ENCODE measurements at places on chromosomes 4 and X.

DNA sequence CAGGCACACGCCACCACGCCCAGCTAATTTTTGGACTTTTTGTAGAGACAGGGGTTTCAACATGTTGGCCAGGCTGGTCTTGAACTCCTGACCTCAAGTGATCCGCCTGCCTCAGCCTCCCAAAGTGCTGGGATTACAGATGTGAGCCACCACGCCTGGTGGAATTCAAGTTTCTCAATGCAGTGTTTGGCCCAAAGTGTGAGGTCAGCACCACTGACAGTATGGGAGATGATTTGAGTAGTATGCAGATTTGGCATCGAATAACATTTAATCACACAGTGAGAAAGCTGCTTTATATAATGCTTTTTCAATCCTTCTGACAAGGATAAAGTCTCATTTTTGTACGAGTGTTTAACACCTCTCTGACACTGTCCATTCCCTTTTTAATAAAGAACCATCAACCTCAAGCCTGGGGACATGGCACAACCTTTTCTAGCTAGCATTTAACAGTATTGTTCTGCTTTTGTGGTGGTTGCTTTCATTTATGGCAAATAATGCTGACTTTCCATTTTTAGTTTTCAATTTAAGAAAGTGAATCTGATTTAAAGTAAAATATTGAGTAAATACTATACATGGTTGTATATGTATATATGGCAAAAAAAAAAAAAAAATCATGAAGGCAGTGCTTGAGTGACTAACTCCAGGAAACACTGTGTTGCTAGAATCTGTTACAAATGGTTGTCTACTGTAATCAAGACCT is 4.3 kb upstream of the NSUN7 start:
- no peak for DNase-seq

DNA sequence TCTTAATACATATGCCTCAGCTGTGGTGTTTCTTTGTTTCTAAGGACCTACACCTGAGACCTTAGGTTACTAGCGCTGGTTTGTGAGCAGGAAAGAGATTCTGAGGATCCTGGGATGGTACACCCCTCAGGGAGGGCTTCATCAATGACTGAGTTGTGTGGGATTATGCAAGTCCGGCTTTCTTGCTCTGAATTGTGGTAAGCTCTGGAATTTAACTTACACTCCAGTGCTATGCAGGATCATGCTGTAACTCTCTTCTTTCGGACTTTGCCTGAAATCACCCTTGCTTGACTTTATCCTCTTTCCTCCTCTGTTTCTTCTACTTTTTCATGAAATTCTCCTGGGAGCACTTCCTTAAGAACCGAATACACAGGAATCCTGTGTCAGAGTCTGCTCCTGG is 431.5 kb upstream of the BOD1L1 start:
- no peak for DNase-seq

GRCh38 chr4:173121076-173121561 is 47.5 kb upstream of the GALNT7 start:
- DNase-seq: no peak

- no peak for DNase-seq
These were observed 93.2 kb upstream of the AP1S2 start for GRCh38 chrX:15947648-15948317.

GRCh38 chr4:8473920-8474590 is 33.5 kb downstream of the TRMT44 start:
- DNase-seq: no peak

- peak; percentile 47 for DNase-seq
These were observed 1.6 kb downstream of the MSL3 start for GRCh38 chrX:11759461-11760311.

DNA sequence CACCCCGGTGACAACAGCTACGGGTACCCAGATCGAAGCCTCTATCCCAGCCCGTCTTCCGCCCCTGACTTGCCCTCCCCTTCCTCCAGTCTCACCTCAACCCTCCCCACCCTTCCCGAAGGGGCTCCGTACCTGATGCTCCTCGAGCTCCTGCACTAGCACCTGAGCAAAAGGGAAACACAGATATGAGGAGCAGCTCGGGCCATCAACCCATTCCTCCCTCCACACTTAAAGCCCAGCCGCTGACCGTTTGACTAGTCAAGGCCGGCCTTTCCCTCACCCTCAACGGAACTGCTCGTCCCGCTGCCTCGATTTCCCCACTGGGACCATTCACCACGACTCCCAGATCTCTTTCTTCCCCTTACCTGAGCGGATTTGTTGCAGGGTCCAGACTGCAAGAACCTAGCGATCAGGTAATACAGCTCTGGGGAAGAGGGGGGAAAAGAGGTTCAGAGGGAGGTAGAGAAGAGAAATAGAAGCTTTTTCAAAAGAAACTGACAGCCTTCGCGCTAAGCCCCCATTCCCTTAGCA is 731 bp downstream of the BRWD3 start:
- DNase-seq: peak; percentile 13

GRCh38 chr4:108247387-108248049 is 78.8 kb upstream of the LEF1 start:
- DNase-seq: no peak

DNA sequence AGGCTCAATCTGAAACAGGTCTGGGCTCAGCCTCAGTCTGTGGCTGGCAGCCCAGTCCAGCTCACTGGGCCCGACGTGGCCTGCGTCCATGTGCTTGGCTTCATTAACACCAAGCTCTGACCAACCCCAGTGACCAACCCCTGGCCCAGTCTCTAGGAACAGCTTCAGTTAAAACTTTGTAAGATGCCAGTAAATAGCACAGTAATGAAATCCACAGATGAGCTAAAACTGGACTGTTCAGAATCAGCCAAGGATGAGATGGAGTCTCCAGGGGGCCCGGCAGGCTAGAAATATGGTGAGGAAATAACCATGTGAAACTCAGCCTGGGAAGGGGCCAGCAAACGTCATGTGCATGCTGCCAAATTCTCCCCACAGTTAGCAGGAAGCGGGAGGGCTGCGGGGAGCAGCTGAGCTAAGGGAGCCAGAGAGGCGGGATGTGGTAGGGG is 37.1 kb upstream of the XPNPEP2 start:
- DNase-seq: no peak

- no peak for DNase-seq
These were observed 5.8 kb downstream of the PRDX4 start for GRCh38 chrX:23673108-23673507.

DNA sequence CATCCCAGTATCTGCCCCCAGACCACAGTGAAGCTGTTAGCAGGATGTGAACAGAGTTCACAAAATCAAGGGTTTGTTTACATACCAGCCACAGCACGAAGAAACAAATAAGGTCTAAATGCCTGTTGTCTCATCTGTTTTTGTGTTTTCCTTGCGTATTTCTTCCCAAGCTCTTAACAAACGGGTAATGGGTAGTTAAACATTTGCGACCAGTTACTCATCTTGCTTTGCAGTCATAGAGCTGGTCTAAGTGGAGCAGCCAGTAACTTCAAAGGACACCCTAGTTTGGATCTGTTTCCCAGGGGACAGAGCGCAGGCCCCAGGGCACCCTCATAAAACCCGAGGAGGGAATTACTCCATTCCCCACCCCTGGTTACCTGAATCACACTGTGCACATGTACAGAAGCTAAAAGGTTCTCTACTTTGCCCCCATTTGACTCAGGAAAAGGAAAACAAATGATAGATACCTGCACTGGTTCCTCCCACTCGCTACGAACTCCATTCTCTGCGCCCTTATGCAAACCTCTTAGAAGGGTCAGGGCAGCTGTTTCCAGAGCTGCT is 68.8 kb downstream of the MAML3 start:
- no peak for DNase-seq

GRCh38 chr4:114472269-114473032 is 126.2 kb upstream of the UGT8 start:
- no peak for DNase-seq

DNA sequence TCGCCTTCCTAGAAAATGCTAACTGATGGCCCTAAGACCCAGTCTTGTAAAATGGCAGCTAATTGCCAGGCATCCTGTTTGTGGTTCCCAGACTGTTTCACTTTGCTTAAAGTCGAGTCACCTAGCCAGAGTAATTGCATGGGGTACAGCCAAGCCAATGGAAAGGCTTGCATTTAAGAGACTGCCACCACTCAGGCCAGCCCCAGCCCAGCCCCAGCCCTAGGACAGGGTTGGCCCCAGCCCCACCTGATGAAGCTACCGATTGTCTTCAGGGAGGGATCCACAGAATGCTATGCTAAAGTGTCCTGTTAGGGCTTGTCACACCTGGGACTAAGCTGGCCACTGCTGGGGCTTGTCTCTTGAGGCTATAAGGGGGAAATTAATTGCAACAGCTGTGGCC is 194.6 kb upstream of the KLF3 start:
- no peak for DNase-seq

GRCh38 chr4:47612116-47613023 is 127.3 kb downstream of the ATP10D start:
- DNase-seq: no peak

GRCh38 chrX:153430796-153431195 is 15.1 kb downstream of the TREX2 start:
- no peak for DNase-seq

DNA sequence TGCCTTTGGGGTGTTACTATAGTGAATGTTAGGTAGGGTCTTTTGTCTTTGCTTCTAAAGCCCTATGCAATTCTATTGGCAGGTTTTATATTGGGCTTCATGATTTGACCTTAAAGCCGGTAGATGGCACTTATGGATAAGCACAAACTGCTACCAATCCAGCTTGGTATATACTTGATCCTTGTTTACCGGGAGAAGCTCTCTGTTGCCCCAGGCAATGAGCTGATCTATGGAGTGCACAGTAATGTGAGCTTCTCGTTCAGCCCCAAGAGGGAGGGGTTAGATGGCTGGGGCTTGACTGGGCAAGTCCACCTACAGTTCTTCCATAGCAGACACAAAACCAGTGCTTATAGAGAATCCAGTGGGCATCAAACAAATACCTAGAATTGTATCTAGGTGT is 287.2 kb upstream of the CT83 start:
- DNase-seq: no peak

DNA sequence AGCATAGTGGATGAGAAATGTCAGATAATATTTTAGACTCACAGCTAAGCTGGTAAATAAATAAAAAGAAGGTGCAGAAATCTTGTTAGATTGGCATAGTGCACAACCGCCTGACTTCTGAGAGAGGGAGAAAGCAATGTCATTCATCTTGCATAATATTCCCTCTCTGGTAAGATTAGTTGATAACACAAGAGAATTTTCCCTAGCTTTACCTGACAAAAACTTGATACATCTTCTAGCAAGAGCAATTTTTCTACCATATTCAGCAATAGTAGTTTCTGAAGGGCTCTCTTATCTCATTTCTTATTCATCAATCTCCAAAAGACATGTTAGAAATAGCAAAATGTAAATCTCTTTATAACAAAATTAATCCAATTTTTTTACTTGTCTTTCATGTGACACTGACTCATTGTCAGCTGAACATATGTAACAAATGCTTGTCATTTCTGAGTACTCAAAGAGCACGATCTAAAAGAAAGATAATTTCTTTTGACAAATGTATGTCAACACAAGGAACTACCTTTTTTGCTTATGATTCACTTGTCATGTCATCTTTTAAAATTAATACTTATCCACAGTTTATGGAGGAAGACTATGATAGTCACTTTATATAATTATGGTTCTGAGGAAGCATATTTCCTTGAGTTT is 240.0 kb downstream of the ARAP2 start:
- DNase-seq: no peak

DNA sequence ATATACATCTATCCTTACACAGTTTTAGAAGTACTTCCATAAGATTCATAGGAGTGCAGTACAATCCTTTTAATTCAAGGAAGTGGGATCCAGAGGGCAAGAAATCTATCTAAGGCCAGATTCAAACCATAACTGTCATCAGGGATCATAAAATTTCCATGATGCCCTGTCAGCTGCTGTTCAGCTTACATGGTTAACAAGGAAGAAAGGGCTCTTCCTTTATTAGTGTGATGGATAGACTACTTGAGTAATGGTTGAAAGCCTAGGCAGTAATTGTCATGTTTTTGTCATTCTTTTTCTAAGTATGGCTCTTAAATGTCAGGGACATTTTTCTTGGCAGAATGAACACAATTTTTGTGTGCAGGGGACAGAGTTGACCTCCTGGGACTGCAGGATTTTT is 159.8 kb upstream of the CXCL13 start:
- no peak for DNase-seq

DNA sequence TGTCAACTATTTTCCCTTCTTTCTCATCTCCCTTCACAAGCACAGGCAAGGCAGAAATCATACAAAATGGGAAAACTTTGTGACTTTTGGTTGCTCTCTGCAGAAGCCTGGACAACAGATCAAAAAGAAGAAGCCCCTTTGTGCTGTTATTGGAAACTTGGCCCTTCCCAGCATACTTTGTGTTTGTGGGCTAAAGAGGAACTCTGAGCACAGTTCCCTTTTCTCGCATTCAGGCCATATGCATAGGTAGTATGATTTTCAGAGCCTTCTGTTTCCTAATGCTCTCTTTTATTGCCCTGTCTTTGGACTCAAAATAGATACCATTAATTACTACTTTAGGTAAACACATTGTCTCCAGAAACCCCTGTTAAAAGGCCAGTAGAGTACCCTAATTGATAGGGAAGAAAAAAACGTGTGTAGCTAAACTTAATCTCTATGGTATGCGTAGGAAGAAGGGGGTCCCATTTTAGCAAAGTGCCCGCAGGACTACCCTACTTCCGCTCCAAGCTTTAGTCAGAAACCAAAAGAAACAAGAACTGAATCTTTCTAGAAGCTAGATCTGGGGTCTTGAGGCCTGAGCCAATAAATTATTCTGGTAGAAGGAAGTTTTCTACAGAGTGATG is 26.6 kb downstream of the VSIG4 start:
- no peak for DNase-seq

DNA sequence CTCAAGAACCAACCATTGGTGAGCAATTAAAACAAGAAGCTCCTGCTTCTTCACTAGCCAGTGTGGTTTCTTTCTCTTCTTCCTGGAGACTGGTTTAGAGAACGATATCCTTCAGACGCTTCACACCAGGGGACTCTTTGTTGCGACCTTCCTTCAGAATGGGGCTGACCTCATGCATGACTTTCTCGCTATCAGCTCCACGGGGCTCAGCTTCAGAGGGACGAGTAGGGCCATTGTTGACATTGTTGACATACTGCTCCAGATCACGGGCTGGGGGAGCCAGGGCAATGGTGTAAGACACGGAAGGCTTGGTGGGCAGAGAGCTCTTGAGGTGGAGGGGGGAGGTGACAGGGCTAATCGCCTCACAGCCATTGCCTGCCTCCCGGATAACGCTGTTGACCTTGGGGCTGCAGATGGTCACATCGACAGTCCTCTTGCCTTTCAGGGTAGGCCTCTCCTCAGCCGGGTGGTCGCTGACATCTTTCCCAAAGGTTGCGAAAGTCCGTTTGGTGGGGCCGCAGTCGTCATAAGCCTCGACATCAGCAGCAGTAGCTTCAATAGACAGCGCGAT is 113.8 kb downstream of the PCDH19 start:
- DNase-seq: no peak

GRCh38 chrX:149472625-149473024 is 32.5 kb downstream of the IDS start:
- DNase-seq: no peak

- no peak for DNase-seq
These were observed 330.0 kb downstream of the ANTXR2 start for GRCh38 chr4:79743014-79743413.
